GDM1 (cell line): ENCODE measurements at places on chromosomes 6 and 20.

GRCh38 chr6:15642276-15642675 lies 20.6 kb downstream of the DTNBP1 start:
- DNase-seq: no peak

DNA sequence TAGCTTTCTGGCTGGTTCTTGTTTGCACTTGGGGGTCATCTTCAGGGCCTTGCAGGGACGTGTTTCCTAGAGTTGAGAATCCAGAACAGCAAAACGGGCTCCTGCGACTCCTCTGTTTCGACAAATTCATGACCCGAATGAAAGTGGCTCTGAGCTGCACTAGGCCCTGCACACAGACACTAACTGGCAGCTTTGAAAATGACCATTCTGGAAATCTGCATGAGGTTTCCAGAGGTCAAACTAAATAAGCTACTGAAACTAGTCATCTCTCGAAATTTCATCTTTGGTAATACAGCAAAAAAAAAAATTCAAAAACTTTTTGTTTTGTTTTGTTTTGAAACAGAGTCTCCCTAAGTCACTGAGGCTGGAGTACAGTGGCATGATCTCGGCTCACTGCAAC lies 15.5 kb upstream of the BMP7 start:
- no peak for DNase-seq

DNA sequence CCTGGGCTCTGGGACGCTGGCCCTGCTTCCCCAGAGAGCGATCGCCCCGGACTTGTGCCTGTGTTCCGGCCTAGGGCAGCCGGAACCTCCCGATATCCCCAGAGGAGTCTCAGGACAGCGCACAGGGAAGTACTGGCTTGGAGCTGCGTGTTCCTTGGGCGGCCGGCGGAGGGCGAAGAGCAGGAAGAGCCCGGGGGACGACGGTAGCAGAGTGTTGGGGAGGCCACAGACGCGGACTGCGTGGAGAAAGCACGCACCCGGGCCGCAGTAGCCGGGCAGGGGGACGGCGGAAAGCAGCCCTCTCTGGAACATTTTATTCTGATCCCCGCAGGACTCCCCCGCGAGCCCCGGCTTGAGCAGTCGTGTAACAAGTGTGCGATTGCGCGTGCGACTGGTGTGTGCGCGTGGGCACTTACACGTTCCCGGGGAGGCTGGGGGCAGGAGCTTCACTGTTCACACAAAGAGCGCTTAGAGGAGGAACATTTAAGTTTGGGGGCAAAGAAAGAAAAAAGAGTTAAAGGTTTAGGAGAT lies 36.1 kb downstream of the NCR2 start:
- no peak for DNase-seq

DNA sequence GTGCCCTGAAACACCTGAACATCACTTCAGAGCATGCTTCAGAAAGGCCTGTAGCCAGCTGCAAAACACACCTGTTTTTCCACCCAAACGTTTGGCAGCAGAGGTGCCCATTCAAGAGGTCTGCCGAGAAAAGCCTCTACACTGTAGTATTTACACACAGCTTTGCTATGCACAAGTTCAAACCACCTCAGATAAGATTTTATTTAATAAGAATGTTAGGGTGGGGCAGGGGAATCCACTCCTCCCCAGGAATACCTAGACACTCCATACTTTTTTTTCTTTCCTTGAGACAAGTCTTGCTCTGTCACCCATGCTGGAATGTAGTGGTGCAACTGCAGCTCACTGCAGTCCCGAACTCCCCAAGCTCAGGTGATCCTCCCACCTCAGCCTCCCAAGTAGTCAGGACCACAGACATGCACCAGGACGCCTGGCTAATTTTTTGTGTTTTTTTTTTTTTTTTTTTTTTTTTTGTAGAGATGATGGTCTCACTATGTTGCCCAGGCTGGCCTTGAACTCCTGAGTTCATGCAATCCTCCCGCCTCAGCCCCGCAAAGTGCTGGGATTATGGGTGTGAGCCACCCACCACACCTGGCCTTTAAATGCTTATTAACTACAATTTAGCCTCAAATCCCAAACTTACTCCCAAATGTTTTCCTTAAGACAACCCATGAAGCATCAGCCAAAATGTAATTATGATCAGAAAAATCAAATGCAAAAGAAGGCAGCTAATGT lies 9.7 kb downstream of the MRPL14 start:
- no peak for DNase-seq

DNA sequence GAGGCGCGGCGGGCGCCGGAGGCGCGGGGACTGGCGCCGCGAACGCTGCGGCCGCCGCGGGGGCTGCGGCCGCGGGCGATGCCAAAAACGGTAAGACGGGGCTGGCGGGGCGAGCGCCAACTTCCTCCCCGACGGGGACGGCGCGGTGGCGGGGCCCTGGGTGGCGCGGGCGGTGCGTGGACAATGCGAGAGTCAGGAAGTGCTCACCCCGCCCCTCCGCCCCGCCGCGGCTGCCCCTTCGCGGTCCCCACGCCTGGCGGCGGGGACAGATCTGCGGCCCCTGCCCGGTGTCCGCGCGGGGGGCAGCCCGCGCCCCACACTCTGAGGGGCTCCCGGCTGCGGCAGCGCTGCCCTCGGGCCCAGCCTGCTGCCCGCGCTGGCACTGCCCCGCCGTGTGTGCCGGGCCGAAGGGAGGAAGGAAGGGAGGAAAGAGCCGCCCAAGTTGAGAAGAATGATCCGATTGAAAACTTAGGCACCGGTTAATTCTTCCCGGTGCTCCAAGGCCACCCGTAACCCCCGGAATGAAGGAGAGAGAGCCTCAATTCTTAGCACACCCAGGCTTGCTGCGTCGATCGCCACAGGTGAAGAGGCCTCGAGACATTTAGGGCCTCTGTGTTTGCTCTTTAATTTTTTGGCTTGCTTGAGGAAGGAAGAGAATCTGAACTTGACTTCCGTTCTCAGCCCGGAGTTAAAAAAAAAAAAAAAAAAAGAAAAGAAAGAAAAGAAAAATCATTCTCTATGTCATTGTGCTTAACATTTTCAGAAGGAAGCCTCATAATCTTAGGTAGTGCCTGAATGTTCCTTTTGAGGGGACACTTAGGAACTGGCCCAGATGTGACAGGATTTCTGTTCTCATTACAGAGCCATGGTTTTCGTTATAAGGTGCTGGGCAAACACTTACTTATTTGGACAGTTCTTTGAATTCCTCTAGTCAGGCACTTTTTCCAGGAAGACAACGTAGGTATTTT lies 982 bp downstream of the HECA start:
- DNase-seq: peak; percentile 25

GRCh38 chr6:168328086-168328485 lies 8.5 kb upstream of the DACT2 start:
- DNase-seq: no peak

DNA sequence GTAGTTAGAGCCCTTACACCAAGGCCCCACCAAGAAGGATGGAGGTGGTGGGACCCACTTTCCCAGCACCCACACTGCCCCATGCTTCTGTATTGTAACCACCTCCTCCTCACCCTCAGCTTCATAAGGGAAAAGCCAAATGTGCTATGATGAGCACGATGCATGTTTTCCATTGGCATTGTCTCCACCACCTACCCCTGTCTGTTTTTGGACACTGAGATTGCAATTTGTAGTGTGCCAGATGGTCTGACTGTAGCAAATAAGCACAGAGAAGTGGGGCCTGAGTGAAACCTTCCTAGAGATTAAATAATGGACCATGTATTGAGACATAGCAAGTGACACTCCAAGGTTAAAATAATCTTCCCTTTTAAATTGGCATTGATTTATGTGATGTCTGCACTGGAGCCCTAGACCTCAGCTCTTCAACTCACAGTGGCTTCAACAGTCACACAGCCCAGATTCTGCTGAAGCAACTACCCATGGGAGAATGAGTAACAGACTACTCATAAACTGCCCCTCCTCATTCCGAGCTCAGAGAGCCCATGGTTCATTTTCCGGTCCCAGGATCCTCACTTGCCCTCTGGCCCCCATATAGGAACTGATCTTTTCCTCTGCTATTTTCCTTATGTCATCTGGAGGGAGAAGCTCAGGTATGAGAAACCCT lies 177.9 kb downstream of the COL9A1 start:
- no peak for DNase-seq

GRCh38 chr20:9369557-9369956 lies 144.8 kb upstream of the LAMP5 start:
- DNase-seq: no peak

DNA sequence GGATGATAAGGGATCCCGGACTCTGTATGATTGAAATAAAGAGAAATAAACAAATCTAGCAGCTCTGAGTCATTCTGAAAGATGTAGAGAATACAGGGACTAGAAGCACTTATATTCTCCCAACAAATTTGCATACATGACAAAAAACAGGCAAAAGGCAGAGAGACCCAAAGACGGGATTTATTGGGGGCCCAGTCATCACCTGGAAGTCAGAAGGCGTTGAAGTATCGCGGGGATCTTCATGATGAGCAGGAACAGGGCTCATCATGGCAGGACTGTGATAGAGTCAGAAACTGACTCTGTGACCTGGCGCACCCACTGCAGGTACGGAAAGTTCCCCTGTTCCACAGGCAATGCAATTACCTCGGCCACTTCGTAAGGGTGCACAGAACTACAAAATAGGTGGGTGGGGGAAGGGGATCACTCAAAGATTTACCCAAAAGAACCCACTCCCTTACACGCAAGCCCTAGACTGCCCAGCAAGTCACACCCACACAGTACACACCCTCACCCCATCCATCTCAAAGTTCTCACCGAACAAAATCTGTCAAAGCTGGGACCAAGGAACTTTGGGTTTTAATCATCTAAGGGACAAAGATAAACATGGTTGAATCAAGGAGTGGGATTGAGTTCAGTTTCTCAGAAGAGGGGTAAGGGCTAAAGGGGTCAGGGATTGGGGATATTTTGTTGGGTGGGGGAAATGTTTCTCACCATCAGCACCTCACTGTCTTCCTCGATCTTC lies 1.4 kb downstream of the CUTA start:
- DNase-seq: no peak

- no peak for DNase-seq
Measured at GRCh38 chr6:53547166-53547810, 2.4 kb upstream of the GCLC start.

GRCh38 chr6:96304997-96305396 lies 216.6 kb upstream of the UFL1 start:
- no peak for DNase-seq

DNA sequence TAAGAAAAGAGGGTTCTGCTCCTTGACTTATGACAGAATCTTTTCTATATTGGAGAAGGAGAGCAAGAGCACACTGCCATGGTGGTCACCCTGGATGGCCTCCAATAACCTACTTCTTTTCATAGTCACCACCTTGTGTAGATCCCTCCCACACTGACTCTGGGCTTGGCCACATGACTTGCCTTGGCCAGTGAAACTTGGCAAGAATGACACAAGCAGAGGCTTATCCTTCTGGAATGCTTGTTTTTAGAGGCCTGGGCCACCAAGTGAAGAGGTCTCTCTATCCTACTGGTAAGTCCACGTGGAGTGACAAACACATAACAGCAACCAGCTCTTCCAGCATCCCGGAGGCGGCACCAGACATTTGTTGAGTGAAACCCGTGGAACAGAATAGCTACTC lies 349.4 kb upstream of the JARID2 start:
- DNase-seq: no peak

- peak; percentile 72 for DNase-seq
Measured at GRCh38 chr20:25247956-25248785, at the start of gene PYGB. PYGB (plus strand) TSS chr20:25248085; CDS start chr20:25248179, 94 bp downstream.

GRCh38 chr6:131476362-131476761 lies 96.7 kb upstream of the ARG1 start:
- DNase-seq: no peak

DNA sequence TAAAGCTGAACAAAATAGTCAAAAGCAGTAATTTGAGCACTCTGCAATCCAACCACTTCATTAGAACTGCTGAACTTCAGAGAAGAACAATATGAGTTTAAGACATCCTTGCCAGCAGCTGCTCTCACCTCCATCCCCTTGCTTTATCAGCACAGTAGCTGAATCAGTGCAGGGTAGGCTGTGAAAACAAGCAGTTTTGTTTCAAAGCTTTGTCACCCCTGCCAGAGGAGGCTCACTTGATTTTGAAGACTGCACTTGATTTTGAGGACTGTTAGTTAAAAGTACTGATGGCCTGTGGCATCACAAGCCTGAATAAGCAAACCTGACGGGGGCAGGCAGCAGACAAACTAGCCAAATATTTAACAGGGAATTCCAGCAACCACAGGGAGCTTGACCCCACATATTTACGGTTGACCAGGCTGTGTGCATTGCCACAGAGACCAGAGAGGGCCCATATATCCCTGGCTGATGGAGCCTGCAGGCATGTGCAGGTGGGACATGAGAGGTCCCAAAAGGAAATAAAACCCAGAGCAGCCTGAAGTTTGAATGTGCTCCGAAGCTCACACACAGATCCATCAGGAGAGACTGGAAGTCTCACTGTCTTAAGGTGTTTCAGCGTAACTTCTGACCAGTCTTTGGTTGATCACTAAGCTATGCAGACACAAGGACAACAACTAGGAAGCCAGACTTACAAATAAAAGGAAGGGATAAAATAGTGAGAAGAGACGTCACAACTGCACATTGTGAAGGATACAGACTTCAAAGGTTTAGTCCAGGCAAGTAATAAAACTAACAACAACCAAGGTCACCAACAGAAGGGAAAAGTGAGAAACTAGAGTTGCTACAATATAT lies 97.4 kb downstream of the PDSS2 start:
- DNase-seq: no peak

GRCh38 chr6:47149554-47149953 lies 107.4 kb upstream of the ADGRF1 start:
- no peak for DNase-seq

GRCh38 chr6:86913795-86914194 lies 23.5 kb upstream of the HTR1E start:
- no peak for DNase-seq

GRCh38 chr20:56780266-56780665 lies 151.2 kb downstream of the TFAP2C start:
- DNase-seq: no peak

DNA sequence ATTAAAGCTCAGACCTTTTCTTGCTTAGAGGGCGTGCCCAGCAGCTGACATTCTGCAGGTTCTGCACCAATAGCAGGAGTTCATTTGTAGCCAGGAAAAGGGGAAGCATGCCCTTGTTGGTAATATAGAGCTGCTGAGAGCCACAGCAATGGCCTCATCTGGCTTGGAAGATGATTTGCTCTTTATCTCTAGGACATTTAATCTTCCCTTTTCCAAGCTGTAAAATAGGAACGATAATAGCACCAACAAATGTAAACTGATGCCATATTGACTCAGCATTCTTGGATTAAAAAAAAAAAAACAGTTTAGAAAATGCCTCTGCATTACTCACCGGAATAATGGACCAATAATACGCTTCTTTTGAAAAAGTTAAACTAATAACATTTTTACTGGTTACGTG lies 93.4 kb upstream of the SLC2A12 start:
- DNase-seq: no peak

DNA sequence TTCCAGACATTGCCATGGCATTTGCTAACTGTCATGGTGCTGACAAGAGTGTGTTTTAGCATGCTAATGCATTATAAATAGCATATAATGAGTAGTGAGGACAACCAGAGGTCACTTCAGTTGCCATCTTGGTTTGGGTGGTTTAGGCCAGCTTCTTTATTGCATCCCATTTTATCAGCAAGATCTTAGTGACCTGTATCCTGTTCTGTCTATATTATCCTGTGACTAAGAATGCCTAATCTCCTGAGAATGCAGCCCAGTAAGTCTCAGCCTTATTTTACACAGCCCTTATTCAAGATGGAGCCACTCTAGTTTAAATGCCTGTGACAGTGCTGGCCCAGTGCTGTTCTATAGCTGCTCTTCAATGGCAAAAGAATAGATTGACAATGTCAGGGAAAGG lies 781.0 kb upstream of the ADGRB3 start:
- no peak for DNase-seq

- DNase-seq: no peak
Measured at GRCh38 chr6:89251170-89251569, 34.0 kb upstream of the GABRR1 start.
